ENCODE measurements at places on chromosomes 4 and X. TPM values are rescaled to one million over a fixed set of nuclear protein-coding genes. Genes with fewer than 3 reads are reported as not detected.

RBM3 gene
- 252 TPM for polyA plus RNA-seq

NLRP2B gene
- polyA plus RNA-seq, result not detected

PAGE2B gene
- not detected for polyA plus RNA-seq

ASB5 gene
- not detected for polyA plus RNA-seq

- no peak overlapping the region for H3K27ac ChIP-seq
- H3K36me3 ChIP-seq, result no peaks in the 10 kb centered on the region
- DNase-seq, result no peak
- no peaks in the 10 kb centered on the region for H3K27me3 ChIP-seq
These were observed 6.6 kb downstream of the MGST2 start for GRCh38 chr4:139672215-139672614.

DNA sequence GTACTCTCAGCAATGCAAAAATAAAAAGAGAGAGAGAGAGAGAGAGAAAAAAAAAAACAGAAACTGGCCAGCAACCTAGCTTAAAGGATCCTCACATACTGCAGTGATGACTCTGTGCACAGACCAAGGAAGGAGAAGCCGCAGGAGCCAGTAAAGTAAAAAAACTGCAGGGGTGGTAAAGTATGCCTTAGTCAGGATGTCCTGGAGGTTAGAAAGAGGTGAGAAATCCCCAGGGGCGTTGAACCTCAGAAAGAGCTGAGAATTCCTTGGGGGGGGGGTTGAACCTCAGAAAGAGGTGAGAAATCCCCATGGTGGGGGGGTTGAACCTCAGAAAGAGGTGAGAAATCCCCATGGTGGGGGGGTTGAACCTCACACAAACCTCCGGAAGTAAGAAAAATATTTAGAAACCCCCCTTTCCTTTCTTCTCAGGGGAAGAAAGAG, 48.0 kb downstream of the MAGEA9 start:
- peak; percentile 75 for DNase-seq
- no peaks in the 10 kb centered on the region for H3K36me3 ChIP-seq
- peaks cover 61% of the 10 kb centered on the region for H3K4me1 ChIP-seq

DNA sequence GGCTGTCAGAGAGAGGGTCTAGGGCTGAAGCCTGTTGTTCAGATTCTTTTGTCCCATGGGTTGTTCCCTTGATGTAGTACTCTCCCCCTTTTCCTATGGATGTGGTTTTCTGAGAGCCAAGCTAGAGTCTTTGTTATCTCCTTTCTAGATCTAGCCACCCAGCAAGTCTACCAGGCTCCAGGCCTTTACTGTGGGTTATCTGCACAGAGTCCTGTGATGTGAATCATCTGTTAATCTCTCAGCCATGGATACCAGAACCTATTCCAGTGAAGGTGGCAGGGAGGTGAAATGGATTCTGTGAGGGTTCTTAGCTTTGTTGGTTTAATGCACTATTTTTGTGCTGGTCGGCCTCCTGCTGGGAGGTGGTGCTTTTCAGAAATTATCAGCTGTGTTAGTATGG, 109.5 kb downstream of the PRR32 start:
- H3K4me3 ChIP-seq, result no peak overlapping the region
- no peak for DNase-seq

DNA sequence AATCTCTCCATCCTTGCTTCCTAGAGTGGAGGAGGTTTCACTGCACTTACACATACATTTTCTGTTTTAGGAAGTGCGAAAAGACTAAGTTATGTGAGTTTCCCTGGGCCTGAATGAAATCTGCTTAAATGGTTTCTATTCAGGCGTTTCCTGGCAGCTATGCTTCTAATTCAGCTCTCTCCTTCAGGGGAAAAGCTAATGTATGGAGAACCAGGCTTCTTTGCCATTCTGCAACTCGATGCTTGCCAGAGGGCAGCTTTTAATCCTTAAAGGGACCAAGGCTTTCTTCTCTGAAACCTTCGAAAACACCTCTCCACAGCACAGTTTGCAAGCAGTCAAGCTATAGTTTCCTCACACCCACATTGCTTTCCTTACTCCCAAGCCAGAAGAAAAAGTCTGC, 89.5 kb upstream of the ARX start:
- no peak overlapping the region for H3K27ac ChIP-seq
- H3K4me3 ChIP-seq, result no peak overlapping the region
- no peaks in the 10 kb centered on the region for H3K36me3 ChIP-seq
- no peak for DNase-seq

DNA sequence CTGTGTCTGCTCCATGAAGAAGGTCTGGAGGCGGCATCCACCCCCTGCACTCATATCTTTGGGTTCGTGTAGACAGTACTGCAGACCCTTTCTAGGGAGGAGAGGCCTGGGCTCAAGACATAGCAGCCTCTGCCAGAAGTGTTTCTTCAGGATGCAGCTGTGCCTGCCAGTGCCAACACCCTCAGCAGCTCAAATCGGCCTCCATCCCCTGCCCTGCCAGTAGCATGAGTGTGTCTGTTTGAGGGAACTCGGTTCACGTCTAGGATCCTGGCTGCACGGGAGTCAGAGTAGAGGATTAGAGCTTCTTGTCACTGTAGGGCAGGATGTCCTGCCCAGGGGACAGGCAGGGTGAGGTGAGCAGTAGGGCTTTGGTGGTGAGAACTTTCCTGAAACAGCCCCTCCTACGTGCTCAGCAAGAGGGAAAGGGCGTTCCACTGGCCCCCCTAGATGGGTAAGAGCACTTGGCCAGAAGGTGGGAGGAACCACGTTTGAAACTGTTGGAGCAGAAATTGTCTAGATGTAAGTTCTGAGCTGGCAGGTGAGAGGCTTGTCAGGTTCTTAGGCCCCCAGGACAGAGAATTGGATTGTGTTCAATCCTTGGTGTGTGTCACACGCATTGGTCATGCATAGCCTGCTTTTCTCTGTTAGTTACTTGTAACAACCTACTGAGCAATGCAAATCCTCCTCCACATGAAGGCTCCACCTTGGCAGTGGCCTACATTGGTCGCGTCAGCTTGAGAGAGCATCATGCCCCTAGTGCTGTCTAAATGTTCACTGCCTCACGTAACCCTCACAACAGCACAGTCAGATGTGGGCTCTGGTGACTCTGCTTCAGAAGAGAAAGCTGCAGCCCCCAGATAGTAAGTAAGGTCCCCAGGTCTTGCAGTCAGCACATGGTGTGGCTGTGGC, 25.8 kb upstream of the FAM193A start:
- H3K4me1 ChIP-seq, result peaks cover 39% of the 10 kb centered on the region
- peaks cover 1% of the 10 kb centered on the region for H3K27me3 ChIP-seq
- H3K4me3 ChIP-seq, result no peak overlapping the region
- no peaks in the 10 kb centered on the region for H3K36me3 ChIP-seq
- H3K27ac ChIP-seq, result peak overlapping the region; percentile 86

DNA sequence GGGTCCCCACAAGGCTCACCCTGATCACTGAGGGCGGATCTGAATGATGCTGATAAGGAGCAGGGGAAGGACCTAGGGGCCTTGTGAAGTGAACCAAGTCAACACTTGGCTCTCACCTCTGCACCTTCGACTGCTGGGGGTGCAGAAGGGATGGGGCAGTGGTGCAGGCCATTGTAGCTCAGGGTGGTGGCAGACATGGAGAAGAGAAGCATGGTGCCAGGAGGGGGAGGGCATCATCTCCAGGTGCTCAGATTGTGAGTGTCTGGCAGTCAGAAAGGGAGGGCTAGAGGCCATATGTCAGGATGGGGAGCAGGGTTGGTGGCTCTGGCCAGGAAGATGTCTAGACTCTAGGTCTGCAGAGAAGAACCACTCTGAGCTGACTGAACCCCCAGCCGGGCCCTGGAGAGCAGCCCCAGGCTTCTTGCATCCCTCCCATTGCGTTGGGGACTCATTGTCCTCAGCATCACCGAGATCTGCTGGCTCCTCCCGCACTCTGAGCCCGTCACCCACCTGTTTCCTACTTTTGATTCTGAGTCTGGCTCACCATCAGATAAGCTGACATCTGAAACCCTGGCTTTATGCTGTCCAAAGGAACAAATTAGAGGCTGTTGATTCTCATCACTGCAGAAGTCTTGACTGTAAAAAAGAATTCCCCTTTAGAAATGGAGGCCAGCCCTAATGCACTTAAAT, 3.8 kb downstream of the APLN start:
- DNase-seq, result no peak
- peaks cover 10% of the 10 kb centered on the region for H3K27me3 ChIP-seq
- no peak overlapping the region for H3K4me3 ChIP-seq
- no peaks in the 10 kb centered on the region for H3K36me3 ChIP-seq

- H3K4me1 ChIP-seq, result no peaks in the 10 kb centered on the region
- DNase-seq, result no peak
- no peak overlapping the region for H3K4me3 ChIP-seq
- peaks cover 6% of the 10 kb centered on the region for H3K27me3 ChIP-seq
- H3K27ac ChIP-seq, result no peak overlapping the region
These were observed 99.6 kb downstream of the SMIM20 start for GRCh38 chr4:26013629-26014028.

- H3K36me3 ChIP-seq, result no peaks in the 10 kb centered on the region
- no peak for DNase-seq
- H3K27me3 ChIP-seq, result no peaks in the 10 kb centered on the region
- H3K4me3 ChIP-seq, result no peak overlapping the region
- no peak overlapping the region for H3K27ac ChIP-seq
- no peaks in the 10 kb centered on the region for H3K4me1 ChIP-seq
These were observed 62.4 kb upstream of the UGT2B15 start for GRCh38 chr4:68732653-68733466.

DNA sequence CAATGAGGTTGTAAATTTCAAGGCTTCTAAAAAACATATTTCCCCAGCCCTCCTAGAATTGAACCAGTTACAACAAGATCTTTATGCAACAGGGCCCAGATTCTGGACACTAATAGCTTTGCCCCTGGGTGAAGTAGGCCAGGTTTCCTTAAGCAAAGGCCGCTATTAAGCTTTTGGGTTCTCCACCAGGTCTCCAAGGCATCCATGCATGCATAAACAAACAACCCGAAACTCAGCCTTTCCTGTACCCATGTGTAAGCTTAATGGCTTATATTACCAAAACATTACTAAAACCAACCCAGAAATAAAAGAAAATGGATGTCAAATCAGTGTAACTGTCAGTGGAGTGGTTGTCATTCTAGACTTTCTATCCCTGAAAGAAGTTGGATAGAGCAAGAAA, 137.1 kb downstream of the ARHGAP6 start:
- no peaks in the 10 kb centered on the region for H3K4me1 ChIP-seq
- no peak overlapping the region for H3K27ac ChIP-seq
- no peak overlapping the region for H3K4me3 ChIP-seq
- peaks cover 13% of the 10 kb centered on the region for H3K27me3 ChIP-seq

DNA sequence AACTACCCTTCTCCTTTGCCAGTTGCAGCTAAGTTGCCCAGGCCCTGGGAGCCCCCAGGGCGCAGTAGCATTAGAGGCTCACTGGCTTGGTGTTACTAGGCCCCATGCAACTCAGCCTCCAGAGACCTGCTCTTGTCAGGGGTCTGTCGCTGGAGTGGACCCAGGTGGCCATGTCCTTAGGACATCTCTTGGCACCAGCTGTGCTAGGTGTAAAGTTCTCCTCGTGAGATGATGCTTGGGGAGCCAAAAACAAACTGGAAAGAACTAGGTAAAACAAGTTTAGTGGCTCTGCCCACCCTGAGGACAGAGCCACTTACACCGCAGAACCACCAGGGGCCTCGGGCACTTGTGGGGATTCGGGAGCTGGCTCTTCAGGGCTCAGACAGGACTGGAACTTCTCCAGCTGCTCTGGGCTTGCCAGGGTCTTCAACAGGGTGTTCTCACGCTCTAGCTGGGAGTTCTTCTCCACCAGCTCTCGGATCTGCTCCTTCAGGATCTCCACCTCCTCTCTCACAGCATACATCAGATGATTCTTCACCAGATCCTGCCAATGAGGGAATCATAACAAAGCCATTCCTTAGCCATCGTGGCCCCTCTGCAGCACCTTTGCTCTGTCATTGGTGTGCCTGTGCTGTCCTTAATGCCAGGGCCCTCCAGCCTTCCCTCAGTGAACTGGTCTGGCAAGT, 61.2 kb downstream of the TSC22D3 start:
- peaks cover 12% of the 10 kb centered on the region for H3K36me3 ChIP-seq
- peak; percentile 51 for DNase-seq
- H3K27me3 ChIP-seq, result peaks cover 51% of the 10 kb centered on the region

DNA sequence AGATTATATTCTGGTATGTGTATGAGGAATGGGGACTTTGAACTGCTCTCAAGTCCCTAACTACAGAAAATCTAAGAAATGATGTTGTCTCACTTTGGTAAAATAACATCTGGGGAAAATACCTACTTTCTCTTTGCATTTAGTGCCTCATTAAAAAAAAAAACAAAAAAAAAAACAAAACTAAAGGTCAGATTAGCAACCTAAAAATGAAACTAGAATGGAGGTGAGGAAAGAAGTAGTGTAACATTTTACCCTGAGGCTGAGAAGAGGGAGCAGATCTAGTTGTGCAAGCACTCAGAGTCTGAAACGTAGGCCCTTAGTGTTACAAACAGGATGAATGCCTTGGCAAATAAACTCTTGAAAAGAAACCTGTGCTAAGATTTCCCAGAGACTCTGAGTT, 56.0 kb downstream of the VGLL1 start:
- DNase-seq, result peak; percentile 46
- H3K27ac ChIP-seq, result peak overlapping the region; percentile 96
- no peaks in the 10 kb centered on the region for H3K36me3 ChIP-seq
- peaks cover 5% of the 10 kb centered on the region for H3K27me3 ChIP-seq
- H3K4me3 ChIP-seq, result peak overlapping the region; percentile 58

All from immature natural killer cell (primary cell).